ENCODE measurements at places on chromosomes 1 and 21. TPM values are rescaled to one million over a fixed set of nuclear protein-coding genes. Genes with fewer than 3 reads are reported as not detected.

The CD48 gene
- total RNA-seq = not detected

DNA sequence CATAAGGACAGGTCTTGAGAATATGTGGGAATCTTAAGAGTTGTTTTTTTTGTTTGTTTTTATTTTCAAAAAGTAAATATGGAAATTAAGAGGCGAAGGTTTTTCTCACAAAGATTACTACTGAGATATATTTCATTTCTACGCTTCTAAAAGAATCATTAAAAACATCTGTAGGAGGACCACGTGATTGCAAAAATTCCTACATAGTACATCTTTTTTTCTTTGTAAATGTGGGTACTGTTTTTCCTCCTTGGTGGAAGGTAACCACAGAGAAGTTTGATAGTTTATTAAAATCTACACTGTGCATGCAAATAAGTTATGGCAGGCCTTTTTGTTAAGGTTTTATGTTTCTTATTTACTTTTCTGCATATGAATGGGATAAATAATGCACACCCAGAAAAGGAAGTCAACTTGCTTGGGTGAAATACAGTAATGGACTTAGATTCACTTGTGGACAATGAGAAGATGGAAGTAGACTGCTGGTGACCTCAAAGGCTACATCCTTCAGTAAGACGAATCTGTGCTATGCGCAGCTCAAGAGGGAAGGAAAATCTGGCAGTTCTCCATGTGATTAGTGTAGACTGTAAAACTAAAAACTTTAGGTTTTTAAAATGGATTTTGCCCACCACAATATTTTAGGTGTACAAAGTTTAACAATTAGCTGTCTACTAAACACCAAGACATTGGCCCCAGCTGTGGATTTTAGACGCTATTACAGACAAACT, 2.0 kb downstream of the AK5 start:
- H3K4me1 ChIP-seq = peaks cover 13% of the 10 kb centered on the region
- H3K4me3 ChIP-seq = peak overlapping the region; percentile 76
- no peak for DNase-seq
- no peaks in the 10 kb centered on the region for H3K36me3 ChIP-seq
- peaks cover 57% of the 10 kb centered on the region for H3K27me3 ChIP-seq

GRCh38 chr1:62318756-62319544, at the start of gene KANK4:
Gene KANK4 (minus strand): TSS chr1:62319434. CDS start chr1:62281564, 37,870 bp downstream.
- H3K36me3 ChIP-seq = no peaks in the 10 kb centered on the region
- H3K4me3 ChIP-seq = peak within 1 kb of the TSS; percentile 67
- no peak within 1 kb of the TSS for H3K27ac ChIP-seq
- peaks cover 4% of the 10 kb centered on the region for H3K4me1 ChIP-seq

GRCh38 chr21:42685036-42685435, 31.6 kb downstream of the PDE9A start:
- no peak overlapping the region for H3K27ac ChIP-seq
- H3K4me3 ChIP-seq = no peak overlapping the region
- no peaks in the 10 kb centered on the region for H3K36me3 ChIP-seq
- no peaks in the 10 kb centered on the region for H3K4me1 ChIP-seq
- no peak for DNase-seq

GRCh38 chr1:15662477-15662876, 21.6 kb upstream of the PLEKHM2 start:
- H3K4me3 ChIP-seq = no peak overlapping the region
- peaks cover 11% of the 10 kb centered on the region for H3K36me3 ChIP-seq
- no peaks in the 10 kb centered on the region for H3K4me1 ChIP-seq
- H3K27ac ChIP-seq = no peak overlapping the region
- no peaks in the 10 kb centered on the region for H3K27me3 ChIP-seq
- no peak for DNase-seq

GRCh38 chr1:39841429-39841828, 41.9 kb downstream of the TRIT1 start:
- no peaks in the 10 kb centered on the region for H3K4me1 ChIP-seq
- no peak for DNase-seq
- H3K4me3 ChIP-seq = no peak overlapping the region
- H3K27me3 ChIP-seq = no peaks in the 10 kb centered on the region
- no peak overlapping the region for H3K27ac ChIP-seq

GRCh38 chr1:99869304-99869703, 19.1 kb downstream of the AGL start:
- no peaks in the 10 kb centered on the region for H3K27me3 ChIP-seq
- no peak overlapping the region for H3K4me3 ChIP-seq
- no peak overlapping the region for H3K27ac ChIP-seq
- no peak for DNase-seq

- no peak for DNase-seq
- no peaks in the 10 kb centered on the region for H3K36me3 ChIP-seq
- H3K27me3 ChIP-seq = no peaks in the 10 kb centered on the region
- H3K4me1 ChIP-seq = no peaks in the 10 kb centered on the region
- no peak overlapping the region for H3K27ac ChIP-seq
These were observed 22.7 kb downstream of the RIT1 start for GRCh38 chr1:155888481-155888880.

DNA sequence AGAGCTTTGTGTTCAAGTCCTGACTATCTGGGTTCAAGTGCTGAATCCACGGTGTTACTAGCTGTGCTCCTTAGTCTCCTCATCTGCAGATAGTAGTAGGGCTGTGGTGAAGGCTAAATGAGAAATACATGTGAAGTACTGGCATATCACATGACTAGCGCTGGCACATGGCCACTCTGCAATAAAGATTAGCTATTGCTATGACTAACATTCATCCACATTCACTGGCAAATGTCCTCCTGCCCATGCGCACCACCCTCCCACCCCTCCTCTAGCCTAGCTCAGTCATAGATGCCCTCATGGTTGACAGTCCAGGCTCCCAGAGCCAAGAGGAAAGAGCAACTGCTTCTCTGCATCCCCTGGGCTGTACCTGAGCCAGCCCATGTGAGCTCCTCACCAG, 8.5 kb upstream of the COL8A2 start:
- H3K4me3 ChIP-seq = no peak overlapping the region
- H3K36me3 ChIP-seq = no peaks in the 10 kb centered on the region
- DNase-seq = no peak

GRCh38 chr1:15459771-15460707, 3.5 kb downstream of the CELA2A start:
- no peaks in the 10 kb centered on the region for H3K27me3 ChIP-seq
- H3K4me1 ChIP-seq = no peaks in the 10 kb centered on the region
- H3K36me3 ChIP-seq = no peaks in the 10 kb centered on the region

DNA sequence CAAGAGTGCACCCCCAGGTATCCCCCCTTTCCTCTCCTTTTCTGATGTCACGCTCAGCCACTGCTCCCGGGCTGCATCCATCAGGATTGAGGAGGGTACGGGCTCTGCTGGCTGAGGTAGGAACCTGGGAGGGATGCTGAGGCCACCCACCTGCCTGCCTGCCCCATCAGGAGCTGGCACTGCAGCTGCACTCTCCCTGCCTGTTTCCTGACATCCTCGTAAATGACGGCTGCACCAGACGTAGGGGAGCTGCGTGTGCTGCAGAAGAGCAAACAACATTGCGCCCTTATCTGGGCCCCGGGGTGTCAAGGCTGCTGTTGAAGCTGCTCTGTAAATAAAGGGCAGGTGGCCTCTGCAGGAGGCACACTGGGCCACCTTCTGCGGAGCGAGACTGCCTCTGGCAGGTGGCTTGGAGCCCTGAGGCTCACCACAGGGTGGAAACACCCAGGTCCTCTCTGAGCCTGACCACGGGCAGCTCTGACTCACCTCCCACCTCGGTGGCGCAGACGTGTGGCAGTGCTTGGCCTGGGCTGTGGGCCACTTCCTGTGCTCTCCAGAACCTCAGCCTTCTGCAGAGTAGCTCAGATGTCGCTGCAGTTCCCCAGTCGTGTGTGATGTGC, 30.9 kb downstream of the SNAP47 start:
- no peak for DNase-seq
- no peak overlapping the region for H3K27ac ChIP-seq
- H3K4me1 ChIP-seq = no peaks in the 10 kb centered on the region

Data from neural progenitor cell (in vitro differentiated cells).